ENCODE measurements at places on chromosomes 7 and 10.

- no peak for DNase-seq
Observed at GRCh38 chr7:116871061-116871700, 8.8 kb downstream of the CAPZA2 start.

DNA sequence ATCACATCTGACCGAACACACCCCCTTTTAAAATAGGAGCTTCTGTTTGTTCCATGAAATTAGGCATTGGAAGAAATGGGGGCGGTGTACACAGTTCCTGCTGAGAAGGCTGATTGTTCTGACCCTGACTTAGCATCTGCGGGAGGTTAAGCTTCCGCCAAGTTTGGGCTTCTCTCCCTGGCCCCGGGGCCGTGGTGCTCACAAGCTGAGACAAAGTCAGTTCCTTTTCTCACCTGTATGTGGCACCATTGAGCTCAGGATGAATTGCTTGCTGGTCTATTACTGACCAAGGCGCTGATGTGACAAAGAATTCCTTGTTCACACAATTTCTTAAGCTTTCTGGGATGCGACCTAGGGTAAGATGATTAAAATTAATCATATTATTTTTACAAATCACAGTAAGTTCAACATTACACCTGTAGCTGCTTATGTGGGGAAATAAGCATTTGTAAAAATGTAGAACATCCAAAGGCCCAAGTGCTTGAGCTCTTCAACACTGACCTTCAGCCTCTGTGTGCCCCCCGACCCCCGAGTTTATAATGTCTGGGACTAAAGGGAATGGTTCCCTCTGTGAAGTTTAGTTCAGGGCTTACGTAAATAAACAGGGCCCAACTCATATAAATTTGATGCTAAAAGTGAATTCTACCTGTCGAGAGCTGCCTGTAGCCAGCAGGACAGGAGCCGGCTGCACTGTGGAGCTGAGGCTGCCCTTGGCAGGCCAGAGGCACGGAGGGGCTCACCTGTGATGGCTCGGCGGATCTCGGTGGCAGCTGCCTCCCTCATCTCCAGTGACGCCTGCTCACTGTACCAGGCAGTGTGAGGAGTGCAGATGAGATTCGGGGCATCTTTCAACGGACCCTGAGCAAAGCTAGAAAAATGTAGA, 50.8 kb downstream of the ZRANB1 start:
- peak; percentile 52 for DNase-seq

GRCh38 chr7:77246026-77246640, 46.5 kb upstream of the FGL2 start:
- no peak for DNase-seq

DNA sequence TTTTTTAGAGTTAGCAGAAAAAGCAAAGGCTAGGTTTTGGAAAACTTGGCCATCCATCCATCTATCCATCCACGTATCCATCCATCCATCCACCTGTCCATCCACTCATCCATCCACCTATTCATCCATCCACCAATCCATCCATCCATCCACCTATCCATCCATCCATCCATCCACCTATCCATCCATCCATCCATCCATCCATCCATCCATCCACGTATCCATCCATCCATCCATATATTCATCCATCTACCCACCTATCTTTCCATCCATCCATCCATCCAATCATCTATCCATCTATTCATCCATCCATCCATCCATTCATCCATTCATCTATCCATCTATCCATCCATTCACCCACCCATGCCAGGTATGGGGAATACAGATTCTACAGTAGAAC, 81.7 kb upstream of the MPP7 start:
- no peak for DNase-seq

DNA sequence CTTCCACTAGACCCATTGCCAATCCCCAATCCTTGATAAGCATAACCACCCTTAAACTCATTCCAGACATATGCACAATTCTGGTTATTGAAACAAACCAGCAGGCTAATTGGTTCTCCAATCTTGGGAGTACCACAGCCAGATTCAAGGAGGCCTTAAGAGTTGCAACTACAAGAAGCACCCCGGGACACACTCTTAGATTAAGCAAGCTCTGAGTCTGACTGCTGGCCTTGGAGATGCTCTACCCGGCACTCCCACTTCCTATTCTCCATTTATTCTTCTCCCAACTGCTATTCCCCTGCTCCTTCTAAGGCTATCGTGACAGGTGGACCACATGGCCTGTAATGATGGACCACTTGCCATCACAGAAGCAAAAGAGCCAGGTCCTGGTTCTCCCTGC, 40.3 kb downstream of the CYTH3 start:
- DNase-seq, result no peak

DNA sequence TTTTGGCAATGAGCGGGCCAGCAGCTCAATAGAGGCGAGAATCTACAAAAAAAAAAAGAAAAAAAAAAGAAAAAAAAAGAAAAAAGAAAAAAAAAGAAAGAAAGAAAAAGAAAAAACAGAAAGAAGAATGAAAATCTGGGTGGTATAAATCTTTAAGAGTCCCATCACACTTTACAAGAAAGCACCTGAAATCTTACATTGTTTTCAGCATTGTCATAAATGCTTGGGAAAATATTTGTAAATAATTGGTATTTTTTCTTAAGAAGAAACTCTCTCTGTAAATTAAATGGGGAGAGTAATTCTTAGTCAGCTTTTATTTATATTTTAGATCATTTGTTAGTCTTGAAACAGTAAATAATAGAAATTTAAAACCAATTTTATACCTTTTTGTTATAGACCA, 38.2 kb downstream of the NDUFB2 start:
- DNase-seq, result no peak

- DNase-seq, result no peak
Observed at GRCh38 chr10:33047655-33048054, 89.6 kb upstream of the ITGB1 start.

GRCh38 chr7:5406957-5407945, 16.4 kb downstream of the TNRC18 start:
- no peak for DNase-seq

GRCh38 chr10:1293636-1294435, 237.7 kb downstream of the WDR37 start:
- no peak for DNase-seq

DNA sequence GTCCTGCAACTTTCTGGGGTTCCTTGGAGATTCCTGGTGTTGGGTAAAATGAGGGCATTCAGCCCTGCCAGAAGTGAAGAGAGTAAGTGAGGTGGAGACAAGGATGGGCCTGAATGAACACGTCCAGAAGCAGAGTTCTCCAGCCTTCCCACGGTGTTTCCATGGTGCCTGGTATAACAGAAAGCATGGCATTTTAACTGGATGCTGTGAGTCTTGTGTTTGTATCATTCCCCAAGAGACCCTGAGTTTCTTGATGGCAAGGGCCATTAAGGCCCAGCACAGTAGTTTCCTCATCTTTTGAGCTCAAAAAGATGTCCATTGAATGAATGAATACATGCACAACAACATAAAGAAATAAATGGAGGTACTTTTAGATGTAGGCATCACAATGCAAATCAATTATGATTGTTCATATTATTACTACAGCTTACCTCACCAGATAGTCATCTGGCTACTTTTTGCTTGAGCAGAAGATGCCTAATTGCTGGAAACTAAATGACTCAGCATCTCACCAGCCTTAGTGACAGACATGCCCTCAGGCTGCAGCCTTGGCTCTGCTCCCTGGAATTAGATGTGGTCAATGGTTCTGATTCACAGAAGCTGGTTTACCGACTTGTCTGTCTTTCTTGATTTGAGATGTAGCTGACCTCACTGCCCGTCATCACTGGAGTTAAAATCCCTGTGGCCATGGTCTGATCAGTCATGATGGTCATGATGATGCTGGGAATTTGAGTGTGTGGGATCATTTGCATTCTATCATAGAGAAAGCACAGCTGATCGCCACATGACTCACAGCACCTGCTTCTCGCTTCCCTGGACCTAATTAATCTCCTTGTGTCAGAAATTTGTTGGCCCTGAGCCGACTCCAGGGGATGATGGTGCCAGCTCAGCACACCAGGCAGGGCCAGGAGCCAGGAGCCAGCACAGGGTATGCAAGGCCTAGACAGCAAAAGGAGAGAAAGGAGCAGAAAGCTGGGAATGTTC, 83.9 kb downstream of the CXCL12 start:
- no peak for DNase-seq

DNA sequence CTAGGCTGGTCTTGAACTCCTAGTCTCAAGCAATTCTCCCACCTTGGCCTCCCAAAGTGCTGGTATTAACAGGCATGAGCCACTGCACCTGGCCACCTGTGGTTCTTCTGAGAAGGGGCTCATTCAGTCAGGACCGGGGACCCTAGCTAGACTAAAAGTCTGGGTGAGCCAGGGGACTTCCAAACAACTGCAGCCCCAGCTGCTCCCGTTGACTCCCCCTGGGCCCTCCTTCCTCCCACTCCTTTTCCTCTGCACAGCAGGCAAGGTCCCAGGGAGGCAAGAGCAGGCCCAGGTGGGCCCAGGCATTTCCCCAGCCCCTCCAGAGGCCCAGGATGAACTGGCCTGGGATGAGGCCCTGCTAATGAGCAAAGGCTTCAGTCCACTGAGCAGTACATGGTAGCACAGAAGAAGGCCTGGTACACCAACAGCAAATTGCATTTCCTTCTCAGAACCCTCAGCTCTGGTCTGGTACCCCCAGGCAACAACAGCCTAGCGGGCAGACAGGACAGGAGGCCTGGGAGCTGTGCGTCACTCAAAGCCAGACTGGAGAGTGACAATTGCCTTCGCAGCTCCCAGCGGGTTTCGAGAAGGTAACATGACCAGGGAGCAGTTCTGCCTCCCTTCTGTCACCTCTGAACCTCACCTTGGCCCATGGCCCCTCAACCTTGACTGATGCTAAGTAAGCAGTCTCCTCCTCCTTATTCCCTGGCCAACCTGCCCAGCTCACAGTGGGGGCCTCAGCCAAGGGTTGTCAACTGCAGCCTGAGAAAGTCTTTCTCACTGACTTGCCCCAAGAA, 30.7 kb upstream of the HSPA12A start:
- DNase-seq, result no peak

- no peak for DNase-seq
Observed at GRCh38 chr10:50280049-50280841, 28.9 kb upstream of the ASAH2 start.

- DNase-seq, result no peak
Observed at GRCh38 chr7:137243741-137244140, 99.8 kb downstream of the PTN start.

DNA sequence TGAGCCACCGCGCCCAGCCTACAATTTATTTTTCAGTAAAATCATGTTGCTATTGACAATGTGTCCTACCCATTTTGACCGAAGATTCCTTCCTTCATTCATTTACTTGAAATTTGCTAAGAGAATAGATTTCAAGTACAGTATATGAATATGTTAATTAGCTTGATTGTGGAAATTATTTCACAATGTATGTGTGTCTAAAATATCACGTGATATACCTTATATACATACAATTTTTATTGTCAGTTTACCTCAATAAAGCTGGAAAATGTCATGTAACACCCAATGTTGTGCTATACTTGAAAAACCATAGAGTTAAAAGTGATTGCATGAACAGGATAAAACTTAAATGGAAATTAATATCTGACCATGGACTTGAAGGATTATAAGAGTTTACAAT, 521.7 kb upstream of the ANKRD30A start:
- DNase-seq, result no peak

DNA sequence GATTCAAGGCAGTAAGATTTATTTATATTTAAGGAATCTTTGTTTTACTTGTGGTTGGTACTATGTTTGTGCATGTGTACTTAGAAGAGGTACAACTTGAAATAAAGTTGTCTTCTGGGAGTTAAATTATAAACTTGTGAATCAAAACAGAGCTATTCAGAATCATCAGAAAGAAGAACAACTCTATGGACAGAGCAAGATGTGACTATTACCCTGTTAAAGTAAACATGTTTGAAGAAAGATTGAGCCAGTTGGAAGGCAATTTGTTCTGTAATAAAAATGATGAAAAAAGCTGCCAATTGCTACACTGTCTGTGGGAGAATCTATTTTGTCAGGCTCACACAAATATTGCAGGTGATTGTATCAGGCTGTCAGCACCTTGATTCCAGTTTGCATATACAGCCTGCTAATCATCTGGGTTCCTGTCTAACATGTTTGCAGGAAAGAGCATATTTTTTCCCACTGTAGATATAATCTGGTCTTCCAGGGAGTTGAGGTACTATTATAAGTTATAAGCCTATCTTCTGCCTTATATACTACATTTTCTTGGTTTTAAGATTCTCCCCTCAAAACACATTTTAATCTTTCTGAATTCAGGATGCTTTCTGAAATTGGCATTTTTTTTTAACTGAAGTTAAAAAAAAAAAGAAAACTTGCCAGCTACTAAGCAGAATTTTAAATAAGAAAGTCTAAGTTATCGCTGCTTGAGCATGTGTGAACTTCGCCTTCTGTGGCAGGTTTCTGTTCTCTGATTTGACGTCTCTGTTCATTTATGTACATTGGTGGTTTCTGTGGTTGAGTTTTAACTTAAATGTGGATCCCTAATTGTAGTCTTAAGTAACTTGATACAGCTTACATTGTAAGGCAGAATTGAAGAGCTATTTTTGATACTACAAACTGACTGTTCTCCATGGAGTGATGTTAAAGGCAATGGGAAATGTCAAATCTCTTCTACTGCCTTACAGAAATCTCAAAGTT, 46.0 kb downstream of the ZNRF2 start:
- DNase-seq, result no peak

DNA sequence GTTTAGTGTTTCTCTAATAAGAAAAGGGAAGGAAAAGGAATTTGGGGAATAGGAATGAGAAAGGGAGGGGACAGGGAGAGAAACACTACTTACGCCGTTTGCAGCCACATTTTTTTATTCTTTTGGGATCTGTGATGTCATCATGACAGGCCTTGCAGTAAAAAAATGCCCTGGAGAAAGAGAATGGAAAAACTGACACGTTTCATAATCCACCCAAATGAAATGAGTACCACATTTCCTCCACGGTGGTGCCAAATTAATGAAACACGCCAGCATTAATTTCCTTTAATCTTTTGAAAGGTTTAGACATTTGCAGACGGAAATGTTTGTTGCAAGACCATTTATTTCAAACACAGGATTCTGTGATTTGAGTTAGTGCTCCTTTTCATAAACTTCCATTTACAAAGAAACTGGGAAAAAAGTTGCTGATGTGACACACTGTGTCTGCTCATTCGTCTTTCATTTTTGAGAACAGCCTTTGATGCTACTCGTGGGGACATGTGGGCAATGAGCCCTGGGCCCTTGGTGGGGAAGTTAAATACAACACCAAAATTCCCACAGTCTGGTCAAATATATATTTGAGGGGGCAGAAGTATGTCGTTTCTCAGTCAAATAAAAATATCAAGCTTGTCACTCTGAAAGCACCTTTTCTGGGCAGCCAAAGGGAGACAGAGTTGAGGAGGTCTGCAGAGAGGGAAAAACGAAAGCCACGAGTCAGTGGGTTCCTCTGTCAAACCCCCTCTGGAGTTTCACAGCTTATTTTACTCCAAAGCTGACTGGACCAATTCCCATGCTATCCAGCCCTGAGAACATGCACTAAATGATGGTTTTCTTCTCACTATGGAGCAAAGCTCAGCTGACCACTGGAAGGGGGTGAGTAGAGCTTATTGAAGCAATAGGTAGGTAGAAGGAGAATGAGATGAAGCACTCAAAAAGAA, 625.5 kb downstream of the KCNMA1 start:
- DNase-seq, result no peak

DNA sequence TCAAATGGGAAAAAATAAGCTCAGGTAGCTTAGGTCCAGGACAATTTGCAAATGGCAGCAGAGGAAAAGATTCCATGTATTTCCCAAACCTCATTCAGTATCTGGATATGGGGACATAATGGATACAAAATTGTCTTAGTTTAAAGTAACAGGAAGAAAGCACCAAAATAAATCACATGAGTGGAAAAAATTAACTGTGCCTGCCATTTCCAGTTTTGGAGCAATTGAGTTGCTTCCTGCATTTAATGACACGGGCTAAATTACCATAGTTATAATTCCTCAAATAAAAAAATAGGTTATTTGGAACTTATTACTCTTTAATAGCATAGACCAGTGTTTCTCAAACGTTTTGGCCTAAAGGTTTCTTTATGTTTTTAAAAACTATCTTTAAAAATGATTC, 6.3 kb upstream of the STAMBPL1 start:
- no peak for DNase-seq

Measured in C1 segment of cervical spinal cord (tissue), 14 donors.